Stimulated activated naive B cell treated with anti-CD40 and anti-IgM and Interleukin-4, amounts not matched to agents 10 μg/mL and 1 μg/mL and 100 μg/mL, for 72 hours (primary cell): ENCODE measurements at places on chromosomes 16 and 17.

GRCh38 chr17:9817086-9817485 is 4.8 kb downstream of the GSG1L2 start:
- no peaks in the 10 kb centered on the region for H3K36me3 ChIP-seq
- peaks cover 6% of the 10 kb centered on the region for H3K4me1 ChIP-seq
- H3K4me3 ChIP-seq: no peak overlapping the region
- peaks cover 10% of the 10 kb centered on the region for H3K27me3 ChIP-seq

GRCh38 chr17:62092784-62093183 is 27.7 kb upstream of the MED13 start:
- no peaks in the 10 kb centered on the region for H3K36me3 ChIP-seq
- H3K27ac ChIP-seq: no peak overlapping the region
- H3K27me3 ChIP-seq: peaks cover 3% of the 10 kb centered on the region

GRCh38 chr17:82414548-82415281 is 3.4 kb upstream of the HEXD start:
- no peak overlapping the region for H3K4me3 ChIP-seq
- H3K4me1 ChIP-seq: peaks cover 37% of the 10 kb centered on the region
- peak; percentile 48 for DNase-seq

- peaks cover 29% of the 10 kb centered on the region for H3K4me1 ChIP-seq
- no peak for DNase-seq
- peak overlapping the region; percentile 42 for H3K27ac ChIP-seq
- H3K27me3 ChIP-seq: no peaks in the 10 kb centered on the region
- peaks cover 28% of the 10 kb centered on the region for H3K36me3 ChIP-seq
Measured at GRCh38 chr17:64147110-64148016, 17.4 kb upstream of the ERN1 start.

GRCh38 chr17:72719206-72719577 is 373.3 kb downstream of the SLC39A11 start:
- H3K4me1 ChIP-seq: peaks cover 16% of the 10 kb centered on the region
- peak overlapping the region; percentile 44 for H3K4me3 ChIP-seq
- peak overlapping the region; percentile 81 for H3K27ac ChIP-seq
- H3K36me3 ChIP-seq: peaks cover 9% of the 10 kb centered on the region
- H3K27me3 ChIP-seq: no peaks in the 10 kb centered on the region
- DNase-seq: no peak

- DNase-seq: no peak
- H3K4me3 ChIP-seq: peak overlapping the region; percentile 28
- H3K27me3 ChIP-seq: no peaks in the 10 kb centered on the region
- H3K4me1 ChIP-seq: peaks cover 70% of the 10 kb centered on the region
Measured at GRCh38 chr17:46141645-46142044, 51.6 kb downstream of the KANSL1 start.

DNA sequence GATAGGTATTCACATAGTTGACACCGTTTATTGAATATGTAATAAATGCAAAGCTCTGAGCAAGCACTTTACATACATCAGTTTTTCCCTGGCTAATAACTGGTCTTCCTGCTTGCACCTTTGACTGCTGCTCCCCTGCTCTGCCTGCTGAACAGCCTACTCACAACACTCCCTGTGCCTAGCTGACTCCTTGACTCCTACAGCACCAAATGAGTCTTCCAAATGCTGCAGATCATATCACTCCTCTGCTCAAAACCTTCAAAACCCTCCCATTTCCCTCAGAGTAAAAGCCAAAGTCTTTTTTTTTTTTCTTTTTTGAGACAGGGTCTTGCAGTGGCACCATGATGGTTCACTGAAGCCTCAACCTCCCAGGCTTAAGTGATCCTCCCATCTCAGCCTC is 18.5 kb downstream of the EFCAB3 start:
- DNase-seq: no peak
- H3K27ac ChIP-seq: no peak overlapping the region
- H3K4me1 ChIP-seq: no peaks in the 10 kb centered on the region
- H3K27me3 ChIP-seq: peaks cover 17% of the 10 kb centered on the region
- H3K36me3 ChIP-seq: no peaks in the 10 kb centered on the region

DNA sequence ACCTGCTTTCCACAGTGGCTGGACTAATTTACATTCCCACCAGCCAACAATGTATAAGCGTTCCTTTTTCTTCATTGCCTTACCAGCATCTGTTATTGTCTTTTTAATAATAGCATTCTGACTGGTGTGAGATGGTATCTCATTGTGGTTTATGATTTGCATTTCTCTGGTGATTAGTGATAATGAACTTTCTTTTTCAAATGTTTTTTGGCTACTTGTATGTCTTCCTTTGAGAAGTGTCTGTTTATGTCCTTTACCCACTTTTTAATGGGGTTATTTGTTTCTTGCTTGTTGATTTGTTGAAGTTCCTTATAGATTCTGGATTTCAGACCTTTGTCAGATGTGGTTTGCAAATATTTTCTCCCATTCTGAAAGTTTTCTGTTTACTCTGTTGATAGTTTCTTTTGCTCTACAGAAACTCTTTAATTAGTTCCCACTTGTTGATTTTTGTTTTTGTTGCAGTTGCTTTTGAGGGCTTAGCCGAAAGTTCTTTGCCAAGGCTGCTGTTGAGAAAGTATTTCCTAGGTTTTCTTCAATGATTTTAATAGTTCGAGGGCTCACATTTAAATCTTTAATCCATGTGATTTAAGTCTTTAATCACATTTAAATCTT is 26.8 kb downstream of the ITGAM start:
- DNase-seq: no peak
- no peak overlapping the region for H3K27ac ChIP-seq
- no peaks in the 10 kb centered on the region for H3K27me3 ChIP-seq
- H3K4me1 ChIP-seq: peaks cover 6% of the 10 kb centered on the region
- peaks cover 14% of the 10 kb centered on the region for H3K36me3 ChIP-seq
- no peak overlapping the region for H3K4me3 ChIP-seq

GRCh38 chr16:15970202-15970601 is 20.8 kb downstream of the ABCC1 start:
- peaks cover 36% of the 10 kb centered on the region for H3K36me3 ChIP-seq
- H3K4me1 ChIP-seq: peaks cover 15% of the 10 kb centered on the region
- no peak overlapping the region for H3K4me3 ChIP-seq
- no peaks in the 10 kb centered on the region for H3K27me3 ChIP-seq
- DNase-seq: no peak

DNA sequence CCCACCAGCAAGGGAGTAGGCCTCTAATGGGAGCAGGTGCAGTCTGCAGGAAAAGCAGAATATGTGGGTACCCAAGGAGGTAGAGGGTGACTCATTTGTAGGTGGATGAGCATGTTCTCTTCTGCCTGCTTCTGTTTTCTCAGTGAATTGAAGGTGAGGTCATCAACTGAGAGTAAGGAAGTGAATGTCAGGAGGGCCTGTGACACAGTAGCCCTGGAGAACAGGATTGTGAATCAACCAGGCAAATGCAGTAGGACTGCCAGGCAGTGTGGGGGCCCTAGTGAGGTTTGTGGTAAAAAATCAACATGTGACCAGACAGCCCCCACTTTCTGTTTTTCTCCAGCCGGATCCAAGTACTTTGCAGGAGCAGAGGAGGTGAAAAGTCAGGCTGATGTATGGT is 150.5 kb upstream of the SOX9 start:
- no peaks in the 10 kb centered on the region for H3K36me3 ChIP-seq
- H3K27me3 ChIP-seq: no peaks in the 10 kb centered on the region
- no peak overlapping the region for H3K27ac ChIP-seq
- H3K4me1 ChIP-seq: no peaks in the 10 kb centered on the region
- DNase-seq: no peak

DNA sequence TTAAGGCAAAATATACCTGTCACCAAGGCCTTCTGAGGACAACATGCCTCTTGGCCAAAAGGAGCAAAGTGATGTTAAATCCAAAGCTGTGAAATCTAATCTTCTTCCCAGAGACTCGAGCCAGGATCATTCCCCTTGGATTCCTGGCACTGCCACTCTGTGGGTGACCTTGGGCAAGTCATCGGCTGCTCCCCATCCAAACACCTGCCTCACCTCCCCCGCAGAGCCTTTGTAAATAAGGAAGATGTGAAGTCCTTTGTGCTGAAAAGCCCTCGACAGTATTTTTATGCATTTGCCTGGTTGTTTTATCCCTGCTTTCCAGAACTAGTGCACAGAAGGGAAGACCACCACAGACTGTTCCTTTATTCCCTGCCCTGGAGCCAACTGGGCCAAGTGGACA is 5.4 kb upstream of the CEP295NL start:
- H3K27me3 ChIP-seq: no peaks in the 10 kb centered on the region
- DNase-seq: no peak
- no peak overlapping the region for H3K4me3 ChIP-seq

GRCh38 chr17:41687828-41688640 is 651 bp upstream of the EIF1 start:
- H3K4me3 ChIP-seq: peak overlapping the region; percentile 95
- H3K4me1 ChIP-seq: peaks cover 20% of the 10 kb centered on the region
- H3K27ac ChIP-seq: peak overlapping the region; percentile 100
- DNase-seq: no peak

DNA sequence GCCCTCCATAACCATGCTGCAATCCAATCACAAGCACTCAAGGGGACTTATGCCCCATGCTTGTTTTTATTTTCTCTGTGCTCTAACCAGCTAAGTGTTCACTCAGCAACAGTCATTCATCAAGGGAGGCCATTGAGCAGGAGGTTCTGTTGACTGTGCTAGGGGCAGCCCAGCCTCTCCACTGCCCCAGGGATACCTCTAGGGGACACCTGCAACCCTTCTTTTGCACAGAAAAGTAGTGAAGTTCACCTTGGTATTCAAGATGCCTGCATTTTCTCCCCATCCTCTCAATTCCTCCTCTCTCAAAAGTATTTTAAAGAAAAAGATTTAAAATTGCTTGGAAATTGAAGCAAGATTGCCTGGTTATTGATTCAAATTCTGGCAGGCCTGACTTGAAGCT is 124.7 kb upstream of the GNAO1 start:
- H3K36me3 ChIP-seq: no peaks in the 10 kb centered on the region
- no peak for DNase-seq
- H3K27me3 ChIP-seq: peaks cover 9% of the 10 kb centered on the region
- H3K27ac ChIP-seq: no peak overlapping the region

DNA sequence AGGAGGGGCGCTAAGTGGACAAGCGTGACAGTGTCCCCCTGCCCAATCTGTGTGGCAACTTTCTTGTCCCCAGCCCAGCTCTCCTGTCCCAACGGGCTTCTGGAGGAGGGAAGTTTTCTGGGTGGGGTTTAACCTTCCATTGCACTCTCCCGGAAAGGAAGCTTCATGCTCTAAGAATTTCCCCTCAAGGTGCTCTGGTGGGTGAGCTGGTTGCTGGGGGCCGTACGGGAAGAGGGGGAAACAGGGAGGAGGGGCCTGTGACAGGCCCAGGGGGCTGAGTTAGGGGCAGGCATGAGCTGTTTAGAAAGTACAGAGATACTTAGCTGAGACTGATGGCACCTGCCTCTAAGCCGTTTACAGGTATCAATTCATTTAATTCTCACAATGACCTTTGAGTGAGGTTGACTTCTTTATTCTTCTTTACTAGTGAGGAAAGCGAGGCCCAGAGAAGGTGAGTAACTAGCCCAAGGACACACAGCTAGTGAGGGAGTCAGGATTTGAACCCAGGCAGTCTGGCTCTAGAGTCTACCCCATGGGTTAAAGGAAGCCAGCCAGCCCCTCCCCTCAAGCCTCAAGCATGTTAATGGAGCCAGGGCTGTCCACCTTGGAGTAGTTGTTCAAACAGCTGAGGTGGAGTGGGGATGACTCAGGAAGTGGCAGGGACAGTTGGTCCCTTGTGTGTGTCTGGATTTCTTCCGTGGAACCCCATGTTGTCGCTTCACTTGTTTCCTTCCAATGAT is 18.9 kb downstream of the ADGRG1 start:
- H3K4me3 ChIP-seq: no peak overlapping the region
- H3K4me1 ChIP-seq: peaks cover 37% of the 10 kb centered on the region
- peak overlapping the region; percentile 32 for H3K27ac ChIP-seq
- DNase-seq: no peak

DNA sequence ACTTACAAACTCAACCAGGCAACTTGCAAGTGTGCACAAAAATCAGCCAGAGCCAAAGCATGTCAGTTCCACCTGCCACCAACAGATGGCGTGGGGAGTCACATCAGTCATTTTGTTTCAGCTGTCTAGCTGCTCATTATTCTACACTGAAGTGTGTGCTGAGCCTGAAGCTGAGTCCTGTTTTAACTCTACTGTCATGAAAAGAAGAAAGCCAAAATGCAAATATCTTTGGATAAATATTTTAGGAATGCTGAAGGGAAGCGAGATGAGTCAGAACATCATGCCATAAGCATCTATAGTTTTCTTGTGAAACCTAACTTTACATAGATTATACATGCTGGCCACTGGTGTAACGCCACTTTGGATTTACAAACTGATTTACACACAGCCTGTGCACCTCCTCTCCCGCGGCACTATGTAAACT is 172.6 kb downstream of the CDK5R1 start:
- peak; percentile 24 for DNase-seq
- peaks cover 4% of the 10 kb centered on the region for H3K27me3 ChIP-seq
- peaks cover 1% of the 10 kb centered on the region for H3K4me1 ChIP-seq
- H3K36me3 ChIP-seq: peaks cover 8% of the 10 kb centered on the region
- no peak overlapping the region for H3K4me3 ChIP-seq
- H3K27ac ChIP-seq: no peak overlapping the region

DNA sequence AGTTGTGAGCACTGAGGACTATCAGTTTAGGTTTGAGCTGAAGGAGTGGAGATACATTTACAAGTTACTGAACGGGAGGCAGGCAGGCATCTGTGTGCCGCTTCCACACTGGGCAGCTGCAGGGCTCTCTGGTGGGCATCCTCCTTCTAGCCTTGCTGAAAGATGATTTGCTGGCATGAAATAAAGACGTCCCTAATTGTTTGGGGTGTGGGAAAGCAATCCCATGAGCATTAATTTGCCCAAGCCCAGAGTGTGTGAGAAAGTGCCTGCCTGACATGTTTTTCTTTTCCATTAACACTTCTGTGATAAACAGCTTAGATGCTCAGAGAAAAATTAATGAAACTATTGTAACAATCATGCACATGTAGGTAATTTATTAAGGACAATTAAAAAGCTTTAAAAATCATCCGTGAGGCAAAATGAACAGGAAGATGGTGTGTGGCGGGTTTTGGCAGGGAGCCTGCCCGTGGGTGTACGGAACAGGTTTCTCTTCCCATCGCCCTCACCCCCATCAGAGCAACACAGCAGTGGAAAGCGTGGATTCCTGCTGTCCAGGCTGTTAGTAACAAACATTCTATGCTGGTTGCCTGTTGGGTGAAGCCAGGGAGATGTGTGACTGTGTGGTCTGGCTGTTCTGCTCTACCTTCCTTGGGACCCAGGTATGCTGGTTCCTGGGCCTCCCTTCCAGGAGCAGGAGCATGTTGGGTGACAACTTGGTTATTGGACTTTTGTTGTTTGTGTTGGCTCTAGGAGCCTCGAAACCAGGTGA is 191.9 kb downstream of the MSI2 start:
- no peak for DNase-seq
- peaks cover 31% of the 10 kb centered on the region for H3K36me3 ChIP-seq
- H3K27me3 ChIP-seq: no peaks in the 10 kb centered on the region

DNA sequence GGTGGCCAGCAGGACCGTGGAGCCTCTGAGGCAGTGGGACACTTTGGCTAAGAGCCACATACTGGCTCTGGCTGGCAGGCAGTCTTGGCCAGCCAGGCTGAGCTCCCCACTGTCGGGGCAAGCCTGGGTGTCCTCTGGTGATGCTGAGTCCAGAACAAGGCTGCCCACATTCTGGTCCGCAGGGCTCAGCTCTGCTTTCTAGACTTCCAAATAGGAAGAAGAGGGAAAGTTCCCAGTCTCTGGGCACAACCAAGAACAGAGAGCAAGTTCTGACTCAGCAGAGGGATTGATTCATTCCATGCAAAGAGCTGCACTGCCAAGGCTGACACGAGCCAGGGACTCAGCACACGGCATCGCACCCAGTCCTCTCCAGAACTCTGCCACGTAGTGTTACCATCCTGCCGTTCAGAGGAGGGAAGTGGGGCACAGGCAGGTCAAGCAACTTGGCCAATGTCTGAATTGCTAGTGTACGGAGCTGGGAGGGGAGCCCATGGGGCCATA is 58.9 kb downstream of the NOS2 start:
- H3K27ac ChIP-seq: no peak overlapping the region
- H3K27me3 ChIP-seq: peaks cover 9% of the 10 kb centered on the region
- H3K4me3 ChIP-seq: no peak overlapping the region
- peaks cover 6% of the 10 kb centered on the region for H3K4me1 ChIP-seq
- DNase-seq: no peak
